ENCODE measurements at places on chromosomes 5 and 9. TPM values are rescaled to one million over a fixed set of nuclear protein-coding genes. Genes with fewer than 3 reads are reported as not detected.

The ZFP2 gene
- total RNA-seq, result 0.06 TPM

The LCN12 gene
- total RNA-seq, result 0.82 TPM

The OLFM1 gene
- total RNA-seq, result 9.9 TPM

The GABRA6 gene
- not detected for total RNA-seq
